ENCODE measurements at places on chromosomes 2 and 18.

GRCh38 chr2:104952976-104953375 lies 84.9 kb upstream of the MRPS9 start:
- no peak for DNase-seq

DNA sequence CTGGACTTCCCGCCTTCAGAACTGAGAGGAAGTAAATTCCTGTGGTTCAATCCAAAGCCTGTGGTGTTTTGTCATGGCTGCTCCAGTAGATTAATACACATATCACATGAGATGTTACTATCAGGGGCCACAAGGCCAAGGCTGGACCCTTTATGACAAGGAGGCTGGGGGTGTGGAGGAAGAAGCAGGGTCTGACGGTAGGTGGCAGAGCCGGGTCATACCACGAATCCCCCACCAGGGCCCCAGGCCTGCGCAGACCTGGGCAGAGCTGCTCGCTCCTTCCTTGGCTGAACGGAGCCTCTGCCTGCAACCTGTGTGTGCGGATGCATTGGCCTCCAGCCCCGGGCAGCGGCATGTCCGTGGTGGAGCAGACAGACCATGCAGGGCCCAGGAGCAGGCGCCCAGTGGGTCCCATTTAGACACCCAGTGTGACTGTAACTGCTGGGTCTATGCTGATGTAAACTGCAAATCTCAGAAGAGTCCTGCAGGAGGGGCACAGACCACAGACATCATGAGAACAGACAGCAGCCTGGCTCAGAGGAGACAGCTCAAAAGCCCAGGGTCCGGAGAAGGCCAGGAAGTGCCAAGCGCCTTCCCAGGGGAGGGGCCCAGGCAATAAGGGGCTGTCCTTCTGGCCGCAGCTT lies 155.2 kb downstream of the PXDN start:
- DNase-seq: no peak

DNA sequence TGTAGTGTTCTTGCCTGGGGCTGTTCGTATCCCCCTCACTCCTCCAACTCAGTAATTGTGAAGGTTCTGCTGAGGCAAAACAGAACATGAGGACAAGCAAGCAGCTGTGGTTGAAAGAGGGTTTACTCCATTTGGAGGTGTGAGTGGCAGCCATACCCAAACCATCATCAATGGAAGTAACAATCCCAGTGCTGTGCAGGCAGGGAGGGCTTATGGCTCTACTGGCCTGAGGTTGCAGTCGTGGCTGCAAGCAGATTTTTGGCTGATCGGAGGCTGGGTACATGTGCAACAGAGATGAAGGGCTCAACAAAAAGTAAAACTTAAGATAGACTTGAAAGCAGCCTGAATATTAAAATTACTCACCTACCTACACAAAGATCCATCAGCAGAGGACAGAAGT lies 13.2 kb downstream of the SRSF7 start:
- no peak for DNase-seq

DNA sequence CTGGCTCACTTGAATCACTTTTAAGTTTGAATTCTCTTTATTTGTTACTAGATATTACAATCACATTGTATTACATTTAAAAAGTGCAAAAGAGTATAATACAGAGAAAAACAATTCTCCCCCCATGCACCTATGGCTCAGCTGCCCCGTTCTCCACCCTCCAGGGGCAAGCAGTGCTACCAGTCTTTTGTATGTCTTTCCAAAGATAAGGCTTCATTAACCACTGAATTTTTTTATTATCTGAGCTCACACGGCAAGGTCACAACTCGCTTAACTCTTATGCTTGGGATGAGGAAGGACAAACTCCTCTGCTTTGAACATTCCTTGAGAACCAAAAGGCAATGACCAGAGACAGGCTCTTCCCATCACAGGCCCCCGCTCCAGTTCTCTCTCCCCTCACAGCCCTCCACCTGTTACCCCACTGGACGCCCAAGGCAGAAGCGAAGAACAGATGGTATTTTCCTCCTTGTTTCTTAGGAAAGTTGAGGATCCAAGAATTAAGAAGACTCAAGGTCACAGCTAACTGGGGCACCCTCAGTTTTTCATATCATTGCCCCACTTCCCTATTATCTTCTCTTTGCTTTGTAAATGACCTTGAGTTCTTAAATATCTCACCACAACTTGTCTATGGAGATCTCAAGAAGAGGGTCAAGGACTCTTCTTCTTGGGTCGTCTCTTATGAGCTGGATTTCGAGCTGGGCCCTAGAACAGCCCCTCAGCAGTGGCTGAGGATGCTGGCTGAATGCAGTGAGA lies 30.1 kb downstream of the SH2D6 start:
- no peak for DNase-seq

DNA sequence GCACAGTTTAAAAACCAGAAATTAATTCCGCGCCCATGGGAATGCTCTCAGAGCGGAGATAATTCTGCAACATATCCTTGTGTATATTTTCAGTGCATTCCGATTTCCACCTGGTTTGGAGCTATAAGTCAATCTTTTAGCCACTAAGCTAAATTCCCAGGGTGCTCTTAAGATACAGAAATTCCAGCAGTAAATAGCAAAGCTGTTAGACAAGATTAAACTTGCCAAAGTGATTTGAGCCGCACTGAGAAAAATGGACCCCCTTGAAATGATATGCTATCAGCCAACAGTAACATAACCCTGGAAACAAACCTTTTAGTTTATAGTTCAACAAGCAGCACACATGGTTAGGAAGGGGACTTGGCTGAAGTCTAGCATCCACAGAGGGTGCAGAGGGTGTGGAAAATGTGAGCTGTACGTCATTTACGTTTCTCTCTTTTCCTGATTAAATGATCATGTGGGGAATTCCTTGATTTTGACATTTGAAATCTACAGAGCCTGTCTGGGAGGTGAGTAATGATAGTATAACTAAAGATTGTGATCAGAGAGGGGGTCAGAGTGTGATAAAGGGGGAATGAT lies 99.8 kb upstream of the COPS8 start:
- no peak for DNase-seq

DNA sequence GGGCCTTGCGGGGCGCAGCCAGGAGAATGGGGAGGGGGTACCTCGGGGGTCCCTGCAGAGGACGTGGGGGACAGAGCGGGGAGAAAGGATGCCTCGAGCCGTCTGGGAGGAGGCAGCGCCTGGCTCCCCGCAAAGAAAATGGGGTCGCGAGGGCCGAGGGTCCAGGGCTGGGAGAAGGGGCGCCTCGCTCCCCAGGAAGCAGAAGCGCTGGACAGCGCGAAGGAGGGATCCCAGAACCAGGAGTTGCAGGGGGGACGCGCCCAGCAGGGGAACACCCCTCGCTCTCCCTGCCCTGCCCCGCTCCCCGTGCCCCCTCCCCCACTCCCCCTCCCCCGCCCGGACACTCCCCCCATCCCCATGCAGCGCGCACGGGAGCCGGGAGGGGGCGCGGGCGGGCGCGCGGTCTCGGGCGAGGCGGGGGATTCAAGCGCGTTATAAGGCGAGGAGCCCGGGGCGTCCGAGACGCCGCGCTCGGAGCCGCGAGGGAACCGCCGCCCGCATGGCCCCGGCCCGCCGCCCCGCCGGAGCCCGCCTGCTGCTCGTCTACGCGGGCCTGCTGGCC lies at the start of gene ERFE:
TSS of gene ERFE (plus strand) at position 462 of the 562 bp plus-strand sequence. CDS start at position 500, 38 bp downstream.
- peak; percentile 13 for DNase-seq

- no peak for DNase-seq
Measured at GRCh38 chr2:188773075-188773474, 201.1 kb upstream of the COL3A1 start.

GRCh38 chr18:64178860-64179259 lies 30.0 kb upstream of the LINC00305 start:
- no peak for DNase-seq

DNA sequence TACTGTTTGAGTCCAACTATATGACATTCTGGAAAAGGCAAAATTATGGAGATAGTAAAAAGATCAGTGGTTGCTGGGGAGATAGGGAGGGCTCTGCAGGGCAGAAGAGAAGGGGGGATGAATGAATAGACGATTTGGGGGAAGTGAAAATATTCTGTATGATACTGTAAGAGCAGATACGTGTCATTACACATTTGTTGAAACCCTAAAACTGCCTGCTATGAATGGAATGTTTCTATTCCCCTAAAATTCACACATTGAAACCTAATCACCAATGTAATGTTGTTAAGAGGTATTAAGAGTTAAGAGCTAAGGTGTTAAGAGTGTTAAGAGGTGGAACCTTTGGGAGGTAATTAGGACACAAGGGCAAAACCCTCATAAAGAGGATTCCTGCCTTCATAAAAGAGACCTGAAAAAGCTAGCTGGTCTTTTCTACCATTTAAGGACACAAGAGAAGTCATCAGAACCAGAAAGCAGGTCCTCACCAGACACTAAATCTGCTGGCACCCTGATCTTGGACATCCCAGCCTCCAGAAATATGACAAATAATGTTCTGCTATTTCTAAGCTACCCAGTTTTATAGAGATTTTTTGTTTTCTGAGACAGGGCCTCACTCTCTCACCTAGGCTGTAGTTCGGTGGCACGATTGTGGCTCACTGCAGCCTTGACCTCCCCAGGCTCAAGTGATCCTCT lies 76.2 kb downstream of the ATAD2B start:
- DNase-seq: no peak

DNA sequence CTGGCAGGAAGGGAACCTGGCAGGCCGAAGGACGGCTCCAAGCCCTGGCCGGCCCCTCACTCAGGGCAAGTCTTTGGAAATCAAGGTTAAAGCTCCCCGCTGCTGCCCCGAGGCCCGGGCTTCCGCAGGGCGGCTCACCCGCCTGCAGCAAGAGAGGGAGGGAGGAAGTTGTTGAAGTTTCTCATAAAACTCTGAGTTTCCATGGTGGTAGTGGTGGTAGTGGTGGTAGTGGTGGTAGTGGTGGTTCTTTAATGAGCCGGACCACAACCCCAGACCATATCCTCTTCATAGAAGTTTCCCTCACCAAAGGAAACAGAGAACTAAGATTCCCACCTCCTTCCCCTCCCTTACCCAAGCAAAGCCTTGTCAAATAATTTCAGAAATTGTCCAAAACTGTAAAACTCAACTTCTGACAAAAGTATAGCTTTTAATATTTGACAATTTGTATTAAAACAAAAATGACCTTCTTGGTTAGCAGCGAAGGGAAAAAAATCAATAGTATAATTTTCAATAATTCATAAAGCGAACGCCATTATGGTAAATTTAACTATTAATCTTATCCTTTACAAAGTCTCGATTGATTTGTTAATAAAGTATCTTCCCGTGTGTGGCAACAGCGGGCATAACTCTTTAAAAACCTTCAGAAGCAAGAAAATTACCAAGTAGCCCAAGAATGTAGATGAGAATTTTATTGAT lies 1.5 kb upstream of the HOXD10 start:
- DNase-seq: no peak

GRCh38 chr18:70024093-70024492 lies 76.4 kb upstream of the CD226 start:
- no peak for DNase-seq

- DNase-seq: no peak
Measured at GRCh38 chr2:185473838-185474237, 264.8 kb upstream of the FSIP2 start.

DNA sequence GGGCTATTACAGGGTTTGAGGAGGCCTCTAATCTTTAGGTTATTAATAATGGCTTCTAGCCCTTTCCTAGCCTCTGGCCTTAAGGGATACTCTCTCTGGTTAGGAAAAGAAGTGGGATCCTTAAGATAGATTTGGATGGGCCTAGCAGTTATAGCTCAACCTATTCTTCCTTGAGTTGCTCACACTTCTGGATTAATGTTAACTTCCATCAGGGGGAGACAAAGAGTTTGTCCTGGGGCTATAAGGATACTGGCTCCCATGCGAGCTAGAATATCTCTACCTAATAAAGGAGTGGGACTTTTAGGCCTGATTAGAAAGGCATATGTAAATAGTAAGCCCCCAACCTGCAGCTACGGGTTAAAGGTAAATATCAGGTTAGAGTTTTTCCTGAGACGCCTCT lies 14.3 kb upstream of the PTH2R start:
- DNase-seq: no peak

GRCh38 chr2:134225841-134226240 lies 28.0 kb upstream of the MGAT5 start:
- no peak for DNase-seq

DNA sequence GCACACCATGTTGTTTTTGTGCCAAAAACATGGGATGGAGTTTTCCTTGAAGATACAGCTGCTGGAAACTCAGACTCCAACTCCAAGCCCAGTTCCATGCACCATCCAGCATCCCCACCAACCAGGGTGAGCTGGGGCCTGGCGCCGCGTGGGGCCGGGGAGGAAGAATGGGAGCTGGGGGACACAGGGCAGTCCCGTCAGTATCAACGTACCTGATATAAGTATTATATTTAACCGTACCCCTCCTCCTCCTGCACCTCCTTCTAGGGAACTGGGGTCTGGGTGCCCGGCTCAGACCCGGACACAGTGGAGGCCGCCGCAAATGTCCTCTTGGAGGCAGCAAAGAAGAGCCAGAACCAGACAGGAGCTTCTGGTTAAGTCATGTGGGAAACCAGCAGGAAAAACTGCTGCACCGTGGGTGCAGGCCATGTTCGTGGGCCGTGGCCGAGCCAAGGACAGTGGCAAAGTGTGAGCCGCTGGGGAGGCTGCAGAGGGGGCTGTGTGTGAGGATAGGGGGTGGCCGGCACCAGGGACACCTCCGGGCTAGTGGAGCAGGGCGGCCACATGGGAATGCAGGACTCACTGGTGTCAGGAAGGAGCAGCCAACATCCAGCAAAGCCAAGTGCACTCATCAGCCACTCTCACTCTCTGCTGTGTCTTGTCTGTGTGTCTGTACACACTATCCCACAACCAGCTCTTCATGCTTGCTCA lies 112.6 kb downstream of the TMEM18 start:
- DNase-seq: no peak

GRCh38 chr2:161122772-161123530 lies 37.3 kb upstream of the TANK start:
- DNase-seq: no peak

GRCh38 chr2:25366629-25367028 lies 24.9 kb upstream of the DNMT3A start:
- DNase-seq: no peak

DNA sequence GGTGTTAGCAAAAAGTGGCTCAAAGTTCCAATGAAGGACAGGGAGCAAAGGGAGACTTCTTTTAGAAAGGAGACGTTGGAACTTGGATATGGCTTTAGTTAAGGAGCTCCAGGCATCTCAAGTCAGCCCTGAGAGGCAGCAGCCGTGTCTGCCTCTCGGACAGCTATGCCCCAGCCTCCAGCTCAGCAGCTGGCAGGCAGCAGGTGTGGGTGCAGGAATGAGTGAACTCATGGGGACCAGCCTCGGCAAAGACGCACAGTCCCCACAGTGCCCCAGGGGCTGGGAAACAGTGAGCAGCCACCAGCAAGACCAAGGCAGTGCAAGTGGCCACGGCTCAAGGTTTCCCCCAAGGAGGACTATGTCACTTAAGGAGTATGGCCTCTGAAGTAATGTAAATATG lies 1.6 kb upstream of the LRRFIP1 start:
- no peak for DNase-seq

- DNase-seq: no peak
Measured at GRCh38 chr2:529424-529823, 147.8 kb downstream of the TMEM18 start.

GRCh38 chr18:77248873-77249568 lies 627 bp upstream of the GALR1 start:
- DNase-seq: no peak

Measured in stimulated activated naive CD4-positive, alpha-beta T cell (primary cell).